ENCODE measurements at places on chromosomes 5 and 9.

DNA sequence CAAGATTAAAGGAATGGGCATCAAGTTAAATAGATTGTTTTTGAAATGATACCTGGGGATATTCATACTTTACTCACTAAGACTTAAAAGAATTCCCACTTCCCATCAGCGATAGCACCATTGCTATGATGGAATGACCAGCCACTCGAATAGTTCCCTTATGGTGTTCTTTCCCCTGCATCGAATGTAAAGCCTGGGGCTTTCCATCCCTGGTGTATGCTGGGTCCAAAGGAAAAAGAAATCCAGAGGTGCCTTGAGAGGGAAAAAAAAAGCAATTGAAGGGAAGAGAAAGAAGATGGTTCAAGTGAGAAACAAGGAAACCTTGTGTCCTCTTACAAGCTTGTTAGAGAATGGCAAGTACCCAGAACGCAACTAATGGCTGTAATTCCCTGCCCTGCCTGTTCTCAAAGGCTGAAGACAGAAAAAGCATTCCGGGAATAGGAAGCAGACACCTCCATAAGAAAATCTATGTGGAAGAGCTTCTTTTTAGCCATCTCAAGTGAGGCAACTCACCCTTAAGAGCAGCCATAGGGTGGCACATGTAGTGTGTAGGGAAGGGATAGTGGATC, 351.1 kb upstream of the DAB2 start:
- no peak for DNase-seq

GRCh38 chr9:114769624-114770023, 36.2 kb downstream of the TNFSF15 start:
- DNase-seq: no peak

- DNase-seq: no peak
These were observed 6.5 kb downstream of the CRAT start for GRCh38 chr9:129104051-129104450.

DNA sequence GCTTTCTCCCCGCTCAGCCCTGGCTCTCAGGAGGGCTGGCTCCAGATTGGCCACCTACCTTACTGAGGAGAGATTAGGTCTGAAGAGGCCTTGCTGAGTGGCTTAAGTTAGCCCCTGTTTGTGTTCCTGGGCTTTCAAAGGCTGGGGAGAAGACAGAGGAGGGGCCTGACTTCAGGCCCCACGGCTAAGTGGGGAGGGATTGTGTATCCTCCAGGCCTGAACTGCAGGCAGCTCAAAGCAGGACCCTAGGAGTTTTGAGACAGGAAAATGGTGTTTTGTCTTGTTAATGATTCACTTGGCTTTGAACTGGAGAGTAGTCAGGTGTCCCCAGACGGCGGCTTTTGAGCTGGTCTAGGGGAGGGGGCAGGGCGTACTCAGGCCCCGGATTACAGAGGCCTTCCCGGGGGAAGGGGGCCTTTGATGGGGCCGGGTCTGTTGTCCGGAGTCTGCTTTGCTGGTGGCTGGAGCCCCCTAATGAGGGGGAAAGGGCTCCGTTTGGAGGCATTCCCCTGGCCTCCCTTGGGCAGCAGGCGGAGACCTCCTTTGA, 162.0 kb upstream of the SMIM23 start:
- DNase-seq: no peak

DNA sequence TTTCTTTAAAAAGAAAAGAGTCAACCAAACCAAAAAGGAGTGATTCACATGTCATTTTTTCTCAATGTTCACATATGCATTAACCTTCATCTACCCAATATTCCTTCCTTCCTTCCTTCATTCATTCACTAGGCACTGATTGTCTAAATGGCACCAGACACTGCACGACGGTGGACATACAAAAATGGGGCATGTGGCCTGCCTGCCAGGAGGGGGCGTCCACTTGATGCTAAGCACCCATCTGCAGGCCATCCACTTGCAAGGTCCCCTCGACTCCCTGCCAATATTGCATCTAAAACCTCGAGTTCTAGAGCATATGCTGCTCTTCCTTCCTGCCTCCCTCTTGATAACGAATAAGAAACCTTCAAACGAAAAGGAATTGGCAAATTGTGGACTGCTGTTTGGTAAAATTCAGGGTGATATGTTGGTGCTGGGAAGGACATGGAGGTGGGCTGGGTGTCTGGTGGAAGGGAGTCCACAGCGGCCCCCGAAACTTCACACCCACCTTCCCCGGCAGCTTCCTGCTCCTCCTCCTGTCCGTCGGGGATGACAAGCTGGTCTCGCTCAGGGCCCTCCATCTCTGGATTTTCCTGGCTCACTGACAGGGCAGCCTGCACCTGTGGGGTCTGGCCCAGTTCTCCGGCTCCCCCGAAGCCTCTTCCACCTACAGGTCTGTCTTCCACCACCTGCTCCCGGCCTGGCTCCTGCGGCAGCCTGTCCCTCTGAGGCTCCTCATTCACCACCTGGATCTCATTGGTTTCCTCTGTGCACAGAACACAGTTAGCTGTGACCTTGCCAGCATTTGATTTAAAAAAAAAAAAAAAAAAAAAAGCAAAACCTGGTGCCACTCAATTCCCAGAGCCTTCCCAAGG, 64.3 kb downstream of the GOLM1 start:
- peak; percentile 32 for DNase-seq

Data from NCI-H1436 (cell line).